ENCODE measurements at places on chromosomes 4 and X.

DNA sequence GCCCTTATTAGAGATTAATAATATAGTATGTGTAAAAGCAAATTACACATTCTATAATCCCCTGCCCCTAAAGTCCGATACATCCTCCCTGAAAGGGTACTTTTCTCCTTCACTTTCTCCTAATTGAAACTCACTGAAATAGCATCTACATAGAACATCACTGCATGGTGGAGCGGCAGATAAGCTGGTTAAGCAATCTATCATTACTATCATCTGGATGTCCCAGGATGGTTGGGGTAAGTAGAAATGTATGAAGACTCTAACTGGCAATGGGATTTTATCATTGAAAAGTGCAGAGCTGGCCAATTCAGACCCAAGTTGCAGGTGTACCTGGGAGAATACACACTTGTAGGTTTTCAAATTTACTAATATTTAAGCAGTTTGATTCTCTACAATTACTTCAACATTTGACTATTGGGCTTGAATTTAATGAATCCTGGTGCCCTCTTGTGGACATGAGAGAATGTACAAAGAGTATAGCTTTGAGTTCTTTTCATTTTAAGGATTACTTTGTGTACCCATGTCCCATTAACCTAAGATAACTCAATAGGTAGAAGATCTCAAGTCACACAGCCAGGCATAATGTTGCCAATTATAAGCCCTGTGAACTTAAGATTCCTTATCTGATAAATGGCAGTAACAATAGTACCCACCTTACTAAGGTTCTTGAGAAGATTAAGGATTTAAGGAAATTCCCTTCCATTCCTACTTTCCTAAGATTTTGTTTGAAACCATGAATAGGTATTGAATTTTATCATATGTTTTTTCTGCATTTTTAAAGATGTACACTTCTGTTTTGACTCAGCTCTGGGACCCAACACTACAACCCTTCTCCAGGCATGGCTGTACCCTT is 69.8 kb downstream of the SHROOM3 start:
- no peak for DNase-seq

DNA sequence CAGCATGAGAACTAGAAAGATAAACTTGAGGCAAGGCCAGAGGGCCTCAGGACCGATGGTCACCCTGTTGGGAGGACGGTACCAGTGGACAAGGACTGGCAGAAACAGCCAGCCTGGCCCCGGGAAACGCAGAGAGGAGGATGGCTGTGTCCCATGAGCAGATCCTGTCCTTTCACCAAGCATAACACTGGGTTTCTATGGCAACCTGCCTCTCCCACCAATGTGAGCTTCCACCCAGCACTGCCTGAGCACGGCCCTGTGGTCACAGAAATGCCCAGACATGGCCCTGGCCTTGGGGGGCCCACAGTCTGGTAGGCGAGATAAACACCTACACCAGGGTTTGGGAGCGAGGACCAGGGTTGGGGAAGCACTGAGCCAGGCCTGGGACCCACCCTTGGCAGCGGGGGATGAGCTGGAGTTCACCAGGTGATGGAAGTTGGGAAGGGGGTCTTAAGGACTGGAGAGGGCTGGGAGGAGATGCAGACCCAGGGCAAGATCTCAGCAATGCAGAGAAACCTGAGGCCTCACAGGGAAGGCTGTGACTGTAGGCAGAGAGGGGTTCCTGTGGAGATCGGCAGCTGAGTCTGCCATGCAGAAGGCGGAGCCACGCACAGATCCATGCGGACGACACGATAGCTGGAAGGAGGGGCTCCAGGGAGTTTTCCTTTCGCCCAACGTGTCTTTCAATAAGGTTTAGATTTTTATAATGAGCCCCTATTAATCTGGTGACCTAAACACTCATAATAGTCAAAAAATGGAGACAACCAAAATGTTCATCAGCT is 32.7 kb upstream of the CRMP1 start:
- no peak for DNase-seq

DNA sequence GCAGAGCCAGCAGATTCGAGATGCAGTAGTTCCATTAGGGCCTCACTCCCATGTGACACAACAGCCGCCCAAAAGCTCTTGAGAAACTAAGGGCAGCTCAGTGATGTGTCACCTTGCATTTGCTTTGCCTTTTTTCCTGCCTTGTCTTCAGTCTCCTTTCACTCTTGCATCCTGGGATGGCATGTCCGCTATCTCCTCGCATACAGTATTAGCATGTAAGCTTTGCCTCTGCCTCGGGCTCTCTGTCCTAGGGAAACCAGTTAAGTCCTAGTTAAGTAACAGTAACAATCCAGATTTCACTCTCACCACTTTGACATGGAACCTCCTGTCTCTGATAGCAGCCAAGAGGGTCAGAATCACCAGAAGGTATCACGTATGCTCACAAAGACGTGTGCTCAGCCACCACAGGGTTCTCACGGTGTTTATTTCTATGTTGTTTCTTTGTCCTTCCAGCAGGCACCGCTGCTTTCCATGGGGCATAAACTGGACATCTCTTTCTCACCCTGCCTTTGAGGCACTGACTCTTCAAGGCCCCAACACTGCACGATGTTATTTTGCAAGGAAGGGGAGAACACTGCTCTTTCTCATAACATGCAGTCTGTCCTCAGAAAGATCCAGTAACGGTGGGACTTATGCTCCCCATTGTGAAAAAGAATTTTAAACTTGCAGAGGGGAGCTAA is 26.7 kb upstream of the SORBS2 start:
- DNase-seq: no peak

- DNase-seq: no peak
These were observed 12.6 kb upstream of the UGT2B15 start for GRCh38 chr4:68683034-68683433.

DNA sequence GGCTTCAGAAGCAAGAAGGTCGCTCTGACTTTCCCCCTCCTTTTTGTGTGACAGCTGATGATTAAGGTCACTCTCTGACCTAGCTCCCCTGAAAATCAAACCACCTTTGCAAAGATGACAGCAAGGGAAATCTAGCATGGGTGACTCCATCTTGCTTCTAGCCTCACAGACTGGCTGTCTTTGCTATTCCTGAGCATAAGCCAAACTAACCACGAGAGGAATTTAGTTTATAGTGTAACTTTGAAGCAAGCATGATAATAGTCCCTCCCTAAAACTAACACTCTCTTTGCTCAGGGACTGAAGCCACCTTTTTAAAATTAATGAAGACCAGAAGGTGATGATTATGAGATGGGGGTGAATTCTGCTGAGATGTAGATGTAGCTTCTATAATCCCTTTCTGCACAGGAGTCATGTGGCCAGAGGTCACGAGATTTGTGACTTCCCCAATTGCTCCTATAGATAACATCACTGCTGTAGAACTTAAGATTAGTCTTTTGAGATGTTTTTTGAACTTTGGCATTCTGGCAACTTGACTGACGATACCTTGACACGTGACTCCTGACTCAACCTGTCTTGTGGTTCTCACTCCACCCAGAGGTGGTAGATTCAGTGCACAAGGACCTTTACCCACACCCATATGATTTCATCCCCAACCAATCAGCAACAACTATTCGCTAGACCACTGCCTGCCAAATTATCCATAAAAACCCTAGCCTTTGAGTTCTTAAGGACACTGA is 14.9 kb upstream of the PDE5A start:
- no peak for DNase-seq

- DNase-seq: no peak
These were observed 25.0 kb downstream of the MFAP3L start for GRCh38 chr4:170001011-170001744.

DNA sequence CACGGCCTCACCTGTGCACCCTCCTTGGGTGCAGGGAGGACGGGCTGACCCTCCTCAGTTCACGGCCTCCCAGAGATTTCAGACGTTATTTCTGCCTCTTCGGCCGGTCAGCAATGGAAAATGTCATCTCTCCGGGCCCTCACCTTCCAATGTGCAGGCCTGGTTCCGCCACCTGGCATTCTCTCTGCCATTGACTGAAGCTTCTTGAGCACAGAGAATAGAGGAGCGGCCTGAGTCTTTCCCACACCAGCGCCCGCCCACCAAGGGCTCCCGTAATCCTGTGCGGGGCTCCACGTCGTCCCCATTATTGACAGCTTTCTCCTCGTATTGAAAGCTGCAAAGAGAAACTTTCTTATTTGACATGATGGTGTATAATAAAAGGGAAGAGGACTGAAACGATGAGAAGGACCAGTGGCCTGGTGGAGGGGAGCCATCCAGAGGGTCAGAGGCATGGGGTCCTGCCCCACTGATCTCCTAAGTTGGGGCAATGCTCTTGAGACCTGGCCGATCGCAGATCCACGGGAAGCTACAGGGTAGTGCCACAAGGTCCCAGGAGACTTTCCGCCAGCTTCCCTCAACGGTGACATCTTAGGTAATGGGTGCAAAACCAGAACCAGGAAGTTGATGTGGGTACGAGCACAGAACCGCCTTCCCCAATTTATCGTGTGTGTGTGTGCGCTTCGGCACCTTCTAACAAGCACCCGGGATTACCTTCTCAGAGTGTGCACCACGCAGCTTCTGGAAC is 20.6 kb downstream of the HTRA3 start:
- DNase-seq: no peak

GRCh38 chr4:55609393-55609866 is 17.4 kb upstream of the PDCL2 start:
- no peak for DNase-seq

GRCh38 chrX:24777660-24778059 is 83.9 kb downstream of the POLA1 start:
- DNase-seq: no peak

DNA sequence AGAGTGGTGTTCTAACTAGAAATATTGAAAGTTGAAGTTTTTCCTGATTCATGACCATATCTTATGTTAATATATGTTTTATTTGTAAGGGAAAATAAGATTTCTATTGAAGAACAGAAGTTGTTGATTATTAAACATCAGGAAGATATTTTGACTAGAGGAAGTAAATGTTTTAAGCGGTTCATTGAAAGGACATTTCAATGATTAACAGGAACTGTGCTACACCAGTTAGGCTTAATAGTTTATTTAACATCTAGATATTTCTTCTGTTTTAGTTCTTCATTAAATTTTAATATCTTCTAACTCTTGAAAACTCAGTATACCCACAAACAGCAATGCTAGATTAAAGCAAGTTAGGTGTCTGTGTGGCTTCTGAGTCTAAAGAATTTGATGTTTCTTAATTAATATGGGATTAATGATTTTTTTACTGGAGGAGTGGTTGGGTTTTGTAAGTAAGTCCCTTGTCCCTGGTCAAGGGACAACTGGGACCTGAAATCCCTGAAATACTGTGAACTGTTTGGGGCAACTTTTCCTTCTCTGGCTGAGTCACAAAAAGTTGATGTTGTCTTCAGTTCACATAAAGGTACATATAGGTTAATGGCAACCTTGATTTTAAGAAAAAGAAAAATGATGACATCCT is 42.9 kb upstream of the CYP4V2 start:
- DNase-seq: no peak

DNA sequence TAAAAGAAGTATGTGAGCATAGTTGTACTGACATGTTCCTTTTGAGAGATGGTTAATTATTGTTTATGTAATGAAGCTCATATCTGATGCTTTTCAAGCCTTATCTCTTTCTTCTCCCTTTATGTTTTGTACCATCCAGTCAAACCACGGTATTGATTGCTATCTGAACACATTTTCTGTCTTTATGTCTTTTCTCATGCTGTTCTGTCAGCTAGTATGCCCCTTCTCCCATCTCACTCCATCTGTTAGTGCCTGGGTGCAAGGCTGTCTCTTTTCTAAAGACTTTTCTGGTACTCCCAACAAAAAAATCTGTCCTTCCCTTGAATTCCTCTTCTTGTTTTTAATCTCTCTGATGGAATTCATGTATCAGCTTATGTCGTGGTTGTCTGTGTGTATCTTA is 883.8 kb upstream of the IGFBP7 start:
- DNase-seq: no peak

- DNase-seq: no peak
These were observed 1.4 kb downstream of the ZFX start for GRCh38 chrX:24150898-24151297.

- no peak for DNase-seq
These were observed 144.4 kb upstream of the GALNT7 start for GRCh38 chr4:173024203-173024602.

DNA sequence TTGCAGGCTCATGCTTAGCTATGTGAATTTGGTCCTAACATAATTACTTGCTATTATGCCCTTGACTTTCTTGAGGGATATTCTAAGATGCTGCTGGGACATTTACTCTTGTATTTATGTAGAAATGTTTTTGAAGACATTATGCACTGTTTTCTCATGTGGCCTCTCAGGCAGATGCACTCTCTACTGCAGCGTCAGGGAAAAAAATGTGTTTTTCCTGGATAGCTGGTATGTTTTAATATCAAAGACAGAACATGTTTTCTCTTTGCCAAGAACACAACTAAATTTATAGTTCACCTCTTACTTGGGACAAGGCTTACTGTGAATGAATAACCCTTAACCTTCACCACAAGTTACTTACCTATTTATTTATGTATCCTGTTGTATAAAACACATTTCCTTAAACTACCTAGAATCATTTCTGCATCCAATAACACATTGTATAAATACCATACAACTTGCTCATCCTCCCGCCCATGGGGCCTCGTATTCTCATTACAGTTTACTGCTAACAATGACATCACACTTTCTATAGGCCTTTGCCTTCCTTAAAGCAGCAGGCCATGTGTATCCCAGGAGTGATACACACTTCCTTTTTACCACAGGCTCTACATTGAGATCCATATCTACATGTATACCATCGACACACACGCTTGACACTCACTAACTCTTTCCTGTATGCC is 178.7 kb downstream of the SLIT2 start:
- no peak for DNase-seq

- no peak for DNase-seq
These were observed 11.0 kb downstream of the TENM3 start for GRCh38 chr4:182254026-182254780.

GRCh38 chr4:55758066-55758465 is 61.5 kb upstream of the EXOC1L start:
- DNase-seq: no peak

GRCh38 chrX:124910611-124911010 is 409.1 kb upstream of the TEX13C start:
- DNase-seq: no peak

DNA sequence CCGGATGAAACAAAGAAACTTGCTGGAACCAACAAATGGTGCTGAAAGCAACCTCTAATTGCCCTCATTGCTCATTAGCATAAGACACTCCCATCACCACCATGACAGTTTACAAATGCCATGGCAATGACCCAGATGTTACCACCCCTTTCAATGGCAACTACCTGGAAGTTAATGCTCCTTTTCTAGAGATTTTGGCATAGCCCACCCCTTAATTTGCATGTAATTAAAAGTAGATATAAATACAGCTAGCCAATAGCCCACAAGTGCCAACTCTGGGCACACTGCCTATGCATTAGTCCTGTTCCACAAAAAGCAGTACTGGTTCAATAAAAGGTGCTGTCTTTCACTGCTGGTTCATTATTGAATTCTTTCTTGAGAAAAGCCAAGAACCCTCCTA is 410.3 kb upstream of the PPP1R2C start:
- no peak for DNase-seq

- DNase-seq: peak; percentile 24
These were observed 316.3 kb downstream of the CAMK2D start for GRCh38 chr4:113445286-113445685.

All from colonic mucosa (tissue), 4 donors.